Activated B cell treated with CpG ODN at 0.5 μM for 24 hours (primary cell): ENCODE measurements at places on chromosomes 2 and 18.

GRCh38 chr2:130911482-130911881 lies 74.8 kb downstream of the ARHGEF4 start:
- no peak for DNase-seq
- no peaks in the 10 kb centered on the region for H3K36me3 ChIP-seq
- no peak overlapping the region for H3K4me3 ChIP-seq
- H3K4me1 ChIP-seq, result no peaks in the 10 kb centered on the region
- H3K27me3 ChIP-seq, result peaks cover 13% of the 10 kb centered on the region

GRCh38 chr2:71000780-71001591 lies 6.3 kb upstream of the TEX261 start:
- peak overlapping the region; percentile 53 for H3K27ac ChIP-seq
- peaks cover 11% of the 10 kb centered on the region for H3K27me3 ChIP-seq
- peak overlapping the region; percentile 77 for H3K4me3 ChIP-seq
- DNase-seq, result peak; percentile 71
- H3K4me1 ChIP-seq, result peaks cover 10% of the 10 kb centered on the region

DNA sequence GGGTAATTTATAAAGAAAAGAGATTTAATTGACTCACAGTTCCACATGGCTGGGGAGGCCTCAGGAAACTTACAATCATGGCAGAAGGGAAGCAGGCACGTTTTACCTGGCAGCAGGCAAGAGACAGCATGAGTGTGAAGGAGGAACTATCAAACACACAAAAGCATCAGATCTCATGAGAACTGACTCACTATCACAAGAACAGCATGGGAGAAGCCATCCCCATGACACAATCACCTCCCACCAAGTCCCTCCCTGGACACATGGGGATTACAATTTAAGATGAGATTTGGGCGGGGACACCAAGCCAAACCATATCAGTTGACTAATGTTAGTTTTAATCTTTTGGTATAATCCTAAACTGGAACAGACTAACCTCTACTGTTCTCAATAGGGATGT lies 49.1 kb upstream of the CPO start:
- peaks cover 2% of the 10 kb centered on the region for H3K27me3 ChIP-seq
- DNase-seq, result no peak
- H3K4me1 ChIP-seq, result no peaks in the 10 kb centered on the region
- no peak overlapping the region for H3K27ac ChIP-seq
- H3K36me3 ChIP-seq, result no peaks in the 10 kb centered on the region
- H3K4me3 ChIP-seq, result no peak overlapping the region

DNA sequence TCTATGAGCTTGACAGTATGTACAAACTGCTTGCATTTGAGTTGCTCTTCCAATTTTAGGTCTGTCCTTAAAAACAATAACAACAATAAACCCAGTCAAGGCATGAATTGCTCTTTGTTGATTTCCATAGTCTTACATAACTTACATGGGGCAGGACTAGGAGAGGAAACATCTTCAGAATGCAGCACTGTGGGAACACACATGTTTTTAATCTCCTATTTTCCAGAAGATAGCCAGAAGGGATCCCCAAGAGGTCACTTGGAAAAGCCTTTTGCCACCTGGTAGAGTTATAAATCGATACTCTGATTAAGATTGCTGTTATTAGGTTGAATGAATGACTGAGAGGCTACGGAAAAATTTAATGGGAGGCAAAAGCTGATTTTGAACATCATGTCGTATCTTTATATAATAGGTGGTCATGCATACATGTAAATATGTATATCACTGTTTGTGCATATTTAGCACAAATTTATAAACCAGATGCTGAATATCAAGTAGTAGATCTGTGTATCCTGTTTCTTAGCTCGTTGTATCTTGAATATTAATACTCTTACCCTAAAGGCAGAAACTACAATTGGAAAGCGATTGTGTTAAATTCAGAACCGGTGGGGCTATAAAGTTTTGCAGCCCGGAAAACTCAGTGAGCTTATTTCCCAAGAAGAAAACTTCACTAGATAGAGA lies 479.4 kb upstream of the TCF4 start:
- H3K4me1 ChIP-seq, result no peaks in the 10 kb centered on the region
- H3K27me3 ChIP-seq, result peaks cover 6% of the 10 kb centered on the region
- no peak overlapping the region for H3K27ac ChIP-seq
- no peak for DNase-seq
- no peaks in the 10 kb centered on the region for H3K36me3 ChIP-seq

DNA sequence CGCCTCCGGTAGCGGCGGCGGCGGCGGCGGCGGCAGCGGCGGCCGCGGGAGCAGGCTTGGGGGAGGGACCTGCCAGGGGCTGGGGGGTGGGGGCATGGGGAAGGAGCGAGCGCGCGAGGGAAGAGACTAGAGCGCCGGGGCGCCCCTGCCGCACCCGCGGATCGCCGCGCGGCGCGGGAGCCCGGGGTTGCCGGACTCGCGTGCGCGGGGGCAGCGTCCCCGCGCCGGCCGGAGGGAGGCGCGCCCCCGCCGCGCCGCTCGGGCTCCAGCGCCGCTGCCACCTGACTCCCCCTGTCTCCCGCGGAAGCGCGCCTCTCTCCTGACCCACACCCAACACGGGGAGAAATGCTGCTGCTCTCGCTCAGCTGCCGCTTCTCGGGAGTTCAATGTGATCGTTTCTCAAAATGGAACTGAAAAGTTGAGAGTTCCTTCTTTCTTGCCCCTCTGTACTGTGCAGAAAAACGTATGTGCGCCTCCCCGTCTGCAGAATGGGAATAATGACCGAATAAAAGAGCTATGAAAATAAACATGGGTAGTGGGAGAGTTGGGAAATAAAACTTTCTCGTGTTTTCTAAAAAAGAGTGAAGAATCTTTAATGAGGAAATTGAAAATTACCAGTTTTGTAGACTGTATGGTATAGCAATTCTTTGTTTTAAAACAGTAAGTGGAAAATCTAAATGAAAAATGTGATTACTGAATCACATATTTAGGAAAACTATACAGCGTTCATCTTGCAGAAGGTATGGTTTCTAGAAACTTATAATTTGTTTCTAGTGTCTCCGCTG lies 455 bp upstream of the TLK1 start:
- peak overlapping the region; percentile 86 for H3K4me3 ChIP-seq
- peaks cover 10% of the 10 kb centered on the region for H3K36me3 ChIP-seq
- DNase-seq, result peak; percentile 67
- H3K27ac ChIP-seq, result peak overlapping the region; percentile 98
- H3K27me3 ChIP-seq, result no peaks in the 10 kb centered on the region
- H3K4me1 ChIP-seq, result peaks cover 53% of the 10 kb centered on the region

DNA sequence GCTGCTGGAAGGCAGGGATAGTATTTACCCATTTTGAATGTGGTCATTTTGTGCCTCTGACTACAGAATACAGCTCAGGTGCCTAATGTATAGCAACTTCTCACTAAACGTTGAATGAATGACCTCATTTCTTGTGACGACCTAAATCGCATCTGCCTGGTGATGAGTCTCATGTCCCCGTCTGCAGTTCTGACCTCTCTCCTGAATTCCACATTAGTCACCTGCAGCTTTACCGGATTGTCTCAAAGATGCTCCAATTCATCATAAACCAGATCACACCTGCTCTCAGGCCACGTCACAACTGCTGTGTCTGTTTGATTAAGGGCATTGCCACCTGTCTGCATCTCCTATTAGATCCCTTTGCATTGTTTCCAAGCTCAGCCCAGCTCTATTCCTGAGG lies 133.6 kb upstream of the MYT1L start:
- H3K36me3 ChIP-seq, result no peaks in the 10 kb centered on the region
- H3K4me1 ChIP-seq, result no peaks in the 10 kb centered on the region
- no peak for DNase-seq
- no peaks in the 10 kb centered on the region for H3K27me3 ChIP-seq

GRCh38 chr18:66749481-66750035 lies 145.7 kb upstream of the CDH19 start:
- H3K36me3 ChIP-seq, result no peaks in the 10 kb centered on the region
- no peak for DNase-seq
- H3K27ac ChIP-seq, result no peak overlapping the region

GRCh38 chr2:218328294-218328693 lies 28.4 kb upstream of the CATIP start:
- H3K27me3 ChIP-seq, result peaks cover 7% of the 10 kb centered on the region
- H3K27ac ChIP-seq, result no peak overlapping the region
- no peak overlapping the region for H3K4me3 ChIP-seq

DNA sequence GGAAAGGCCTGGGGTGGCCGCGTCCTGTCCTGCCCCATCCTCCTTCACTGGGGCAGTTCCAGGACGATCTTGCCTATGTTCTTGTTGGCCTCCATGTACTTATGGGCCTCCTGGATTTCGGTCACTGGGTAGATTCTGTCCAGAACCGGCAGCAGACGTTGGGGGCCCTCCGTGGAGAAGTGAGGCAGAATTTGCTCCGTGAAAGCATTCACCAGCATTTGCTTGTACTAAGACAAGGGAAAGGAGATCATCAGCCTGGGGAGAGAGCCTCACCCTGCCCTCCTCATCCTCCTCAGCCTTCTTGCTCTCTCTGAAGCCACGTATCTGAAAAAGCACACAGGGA lies 1.4 kb upstream of the SF3B6 start:
- H3K4me1 ChIP-seq, result peaks cover 27% of the 10 kb centered on the region
- peaks cover 38% of the 10 kb centered on the region for H3K36me3 ChIP-seq
- no peak for DNase-seq
- H3K27me3 ChIP-seq, result no peaks in the 10 kb centered on the region

DNA sequence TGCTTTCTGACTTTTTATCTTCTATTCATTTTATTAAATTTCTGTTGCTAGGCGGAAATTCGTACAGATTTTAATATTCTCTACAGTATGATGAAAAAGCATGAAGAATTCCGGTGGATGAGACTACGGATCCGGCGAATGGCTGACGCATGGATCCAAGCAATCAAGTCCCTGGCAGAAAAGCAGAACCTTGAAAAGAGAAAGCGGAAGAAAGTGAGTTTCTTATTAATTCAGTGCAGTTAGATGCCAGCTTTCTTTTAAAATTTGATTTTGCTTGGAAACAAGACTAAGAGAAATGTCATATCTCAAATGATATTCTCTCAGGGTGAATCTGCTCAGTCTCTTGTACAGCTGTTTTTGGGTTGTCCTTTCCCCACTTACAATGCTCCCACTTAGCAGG lies 84.3 kb downstream of the MGAT5 start:
- no peak for DNase-seq
- H3K27me3 ChIP-seq, result no peaks in the 10 kb centered on the region
- peak overlapping the region; percentile 71 for H3K27ac ChIP-seq

GRCh38 chr2:143603035-143603655 lies 473.9 kb downstream of the ARHGAP15 start:
- H3K27me3 ChIP-seq, result no peaks in the 10 kb centered on the region
- no peak overlapping the region for H3K27ac ChIP-seq
- peaks cover 58% of the 10 kb centered on the region for H3K36me3 ChIP-seq
- no peaks in the 10 kb centered on the region for H3K4me1 ChIP-seq

DNA sequence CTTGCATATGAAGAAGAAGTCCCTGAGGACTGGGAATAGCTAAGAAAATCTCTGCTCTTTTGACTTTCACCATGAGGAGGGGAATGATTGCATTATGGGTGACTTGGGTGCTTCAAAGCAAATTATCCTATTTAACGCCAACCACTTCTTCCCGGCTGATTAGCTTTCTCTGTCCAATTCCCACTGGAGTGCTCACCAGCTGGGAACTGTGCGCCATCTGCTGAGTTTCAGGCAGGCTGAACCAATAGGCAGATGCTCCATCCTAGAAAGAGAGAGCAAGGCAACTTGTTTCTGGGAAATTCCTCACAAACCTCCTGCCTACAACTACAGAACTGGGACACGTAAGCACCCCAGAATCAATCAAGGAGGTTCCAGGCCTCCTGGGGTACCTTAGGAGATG lies 49.4 kb downstream of the POLE4 start:
- H3K4me1 ChIP-seq, result no peaks in the 10 kb centered on the region
- H3K36me3 ChIP-seq, result peaks cover 7% of the 10 kb centered on the region
- no peak overlapping the region for H3K4me3 ChIP-seq
- no peaks in the 10 kb centered on the region for H3K27me3 ChIP-seq
- no peak overlapping the region for H3K27ac ChIP-seq

DNA sequence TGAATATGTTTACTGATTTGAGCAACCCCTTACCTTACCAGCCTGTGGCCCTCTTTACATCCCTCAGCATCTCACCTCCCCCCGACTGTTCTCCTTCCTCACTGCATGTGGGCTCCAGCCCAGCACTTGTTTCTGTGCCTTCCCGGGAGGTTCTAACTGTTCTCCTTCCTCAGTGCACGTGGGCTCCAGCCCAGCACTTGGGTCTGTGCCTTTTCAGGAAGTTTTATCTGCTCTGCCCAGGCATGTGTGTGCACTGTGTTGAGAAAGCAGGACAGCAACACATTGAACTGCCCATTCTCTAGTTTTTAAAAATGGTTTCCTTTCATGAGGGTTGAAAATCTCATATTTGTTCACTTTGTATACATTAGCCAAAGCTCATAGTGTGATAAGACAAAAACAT lies 158.4 kb downstream of the ATP9B start:
- no peaks in the 10 kb centered on the region for H3K27me3 ChIP-seq
- no peak overlapping the region for H3K27ac ChIP-seq
- H3K4me3 ChIP-seq, result no peak overlapping the region
- peaks cover 2% of the 10 kb centered on the region for H3K4me1 ChIP-seq
- no peak for DNase-seq

- no peaks in the 10 kb centered on the region for H3K36me3 ChIP-seq
- no peaks in the 10 kb centered on the region for H3K27me3 ChIP-seq
- H3K27ac ChIP-seq, result no peak overlapping the region
- DNase-seq, result no peak
- no peaks in the 10 kb centered on the region for H3K4me1 ChIP-seq
Measured at GRCh38 chr2:117679952-117680351, 134.5 kb upstream of the DDX18 start.

GRCh38 chr2:165776013-165776412 lies 18.0 kb downstream of the GALNT3 start:
- no peak overlapping the region for H3K4me3 ChIP-seq
- H3K27me3 ChIP-seq, result no peaks in the 10 kb centered on the region
- DNase-seq, result no peak
- peaks cover 54% of the 10 kb centered on the region for H3K36me3 ChIP-seq
- no peak overlapping the region for H3K27ac ChIP-seq

- no peaks in the 10 kb centered on the region for H3K36me3 ChIP-seq
- H3K4me3 ChIP-seq, result no peak overlapping the region
- H3K27me3 ChIP-seq, result peaks cover 4% of the 10 kb centered on the region
- H3K4me1 ChIP-seq, result no peaks in the 10 kb centered on the region
- DNase-seq, result no peak
Measured at GRCh38 chr18:75915941-75916623, 488.6 kb upstream of the SMIM21 start.

DNA sequence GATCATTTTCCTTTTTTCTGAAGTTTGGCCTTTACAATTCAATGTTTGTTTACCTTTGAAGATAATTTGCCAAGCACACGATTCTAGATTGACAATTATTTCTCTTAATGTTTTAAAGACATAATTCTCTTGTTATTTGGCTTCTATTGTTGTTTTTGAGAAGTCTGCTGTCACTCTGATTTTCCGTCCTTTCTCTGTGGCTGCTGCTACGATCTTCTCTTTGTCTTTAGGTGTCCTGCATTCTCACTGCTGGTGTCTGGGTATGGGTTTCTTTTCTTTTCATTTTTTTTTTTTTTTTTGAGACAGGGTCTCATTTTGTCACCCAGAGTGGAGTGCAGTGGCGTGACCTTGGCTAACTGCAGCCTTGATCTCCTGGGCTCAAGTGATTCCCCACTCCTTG lies 15.1 kb upstream of the FAM228A start:
- H3K27me3 ChIP-seq, result no peaks in the 10 kb centered on the region
- peaks cover 20% of the 10 kb centered on the region for H3K36me3 ChIP-seq
- H3K27ac ChIP-seq, result no peak overlapping the region
- H3K4me3 ChIP-seq, result no peak overlapping the region

- no peak for DNase-seq
- H3K36me3 ChIP-seq, result no peaks in the 10 kb centered on the region
- H3K4me3 ChIP-seq, result no peak overlapping the region
- H3K4me1 ChIP-seq, result peaks cover 8% of the 10 kb centered on the region
- peaks cover 34% of the 10 kb centered on the region for H3K27me3 ChIP-seq
Measured at GRCh38 chr2:218128781-218129457, 3.1 kb downstream of the CXCR2 start.

- peaks cover 3% of the 10 kb centered on the region for H3K36me3 ChIP-seq
- peak overlapping the region; percentile 95 for H3K27ac ChIP-seq
- no peak for DNase-seq
- no peaks in the 10 kb centered on the region for H3K27me3 ChIP-seq
Measured at GRCh38 chr18:23228102-23229061, 93.1 kb downstream of the CABLES1 start.
